ENCODE measurements at places on chromosomes 6 and 20.

- no peak for DNase-seq
Measured at GRCh38 chr6:47727391-47727790, 29.0 kb downstream of the ADGRF4 start.

GRCh38 chr6:24936641-24937317 lies 1.0 kb upstream of the RIPOR2 start:
- no peak for DNase-seq

GRCh38 chr6:5250911-5251310 lies 9.8 kb downstream of the LYRM4 start:
- DNase-seq: no peak

DNA sequence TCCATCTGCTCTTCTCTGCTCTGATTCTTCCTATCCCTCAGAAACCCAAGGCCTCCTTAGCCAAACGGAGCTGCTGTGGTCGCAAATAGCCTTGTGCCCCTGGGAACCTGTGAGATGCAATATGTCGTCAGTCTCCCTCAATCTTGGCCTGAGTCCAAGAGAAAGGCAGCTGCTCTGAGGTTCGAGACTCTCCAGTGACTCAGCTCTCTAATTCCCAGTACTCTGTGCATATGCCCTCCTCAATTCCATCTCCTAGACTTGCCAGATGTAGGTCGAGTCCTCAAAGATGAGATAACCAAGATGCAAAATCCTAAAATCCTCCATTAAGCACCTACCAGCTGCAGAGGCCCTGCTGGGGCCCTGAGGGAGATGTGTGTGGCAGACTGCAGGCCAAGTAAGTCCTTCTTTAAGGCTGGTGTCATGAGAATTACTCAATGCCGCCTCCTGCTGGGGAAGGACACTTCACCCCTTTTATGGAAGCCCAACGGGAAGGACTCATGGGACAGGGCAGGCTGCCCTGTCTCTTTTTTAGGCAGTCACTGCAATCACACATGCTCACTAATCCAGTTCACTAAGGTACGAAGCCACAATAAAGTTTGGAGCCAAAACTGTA lies 28.5 kb downstream of the C6orf15 start:
- DNase-seq: no peak

DNA sequence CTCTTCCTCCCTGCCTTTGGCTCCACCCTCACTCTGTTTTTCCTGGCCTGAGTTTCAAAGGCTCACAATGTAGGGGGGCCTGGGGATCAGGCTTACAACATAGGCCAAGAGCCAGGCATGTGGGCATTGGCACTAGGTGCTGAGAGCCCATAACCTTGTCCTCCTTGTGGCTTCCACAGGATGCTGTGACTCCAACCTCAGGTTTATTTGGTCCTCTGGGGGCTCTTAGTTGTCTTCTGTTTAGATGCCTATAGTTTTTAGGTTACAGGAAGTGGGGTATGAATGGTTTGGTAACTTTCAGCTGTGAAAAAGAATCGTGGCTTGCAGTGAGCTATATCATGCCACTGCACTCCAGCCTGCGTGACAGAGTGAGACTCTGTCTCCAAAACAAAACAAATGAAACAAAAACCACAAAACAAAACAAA lies 25.6 kb downstream of the MMP24 start:
- no peak for DNase-seq

DNA sequence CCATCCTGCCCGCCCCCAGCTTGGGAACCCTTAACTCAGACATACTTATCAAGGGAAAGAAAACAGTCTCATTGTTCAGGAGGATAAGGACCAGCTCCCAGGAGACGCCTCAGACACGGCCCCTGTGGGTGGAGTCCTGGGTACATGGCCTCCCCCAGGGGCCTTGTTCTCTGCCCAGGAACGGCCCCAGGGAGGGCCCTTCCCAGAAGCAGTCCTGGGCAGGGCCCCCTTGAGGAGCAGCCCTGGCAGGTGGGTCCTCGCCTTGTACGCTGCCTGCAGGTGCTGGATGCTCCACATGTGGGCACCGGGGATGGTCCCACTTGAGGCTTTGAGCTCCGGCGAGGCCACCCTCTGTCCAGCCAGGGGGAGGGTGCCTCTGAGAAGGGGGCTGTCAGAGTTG lies 4.5 kb upstream of the GATA5 start:
- no peak for DNase-seq

- peak; percentile 57 for DNase-seq
Measured at GRCh38 chr6:18122128-18123093, at the start of gene NHLRC1. TSS of gene NHLRC1 (minus strand) at chr6:18122677. CDS start at chr6:18122606, 71 bp downstream.

DNA sequence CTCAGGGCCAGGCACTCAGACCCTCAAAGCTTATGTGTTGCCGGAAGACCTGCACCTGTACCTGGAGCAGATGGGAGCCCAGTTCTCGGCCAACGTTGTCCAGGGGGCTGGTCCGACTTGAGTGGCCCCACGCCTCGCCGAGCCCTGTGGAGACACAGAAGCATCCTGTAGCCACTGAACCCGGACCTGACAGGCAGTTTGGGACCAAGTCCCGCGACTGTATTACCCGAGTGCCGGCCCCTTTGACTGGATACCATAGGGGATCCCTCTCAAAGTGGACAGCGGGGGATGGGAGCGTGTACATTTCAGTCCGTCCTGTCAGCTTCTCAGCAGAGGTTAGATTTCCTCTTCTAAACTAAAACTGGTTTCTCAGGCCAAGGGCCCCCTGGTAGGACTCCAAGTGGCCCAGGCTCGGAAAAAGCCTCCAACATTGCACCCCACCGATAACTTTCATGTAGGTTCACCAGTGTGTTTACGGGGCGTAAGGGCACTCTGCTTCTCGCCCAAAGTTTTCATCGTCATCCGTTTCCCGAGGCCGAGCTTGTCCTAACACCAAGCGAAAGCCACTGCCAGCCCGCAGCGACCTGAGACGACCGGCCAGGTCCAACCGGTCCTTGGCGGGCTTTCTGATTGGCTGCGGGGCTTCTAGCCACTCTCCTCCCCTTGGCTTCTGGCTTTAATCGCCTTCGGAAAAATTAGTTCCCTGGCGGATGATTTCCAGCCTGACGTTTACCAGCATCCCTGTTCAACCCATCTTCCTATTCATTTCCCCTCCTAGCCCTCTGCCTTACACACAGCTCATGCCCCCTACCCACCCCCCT lies 10.8 kb downstream of the SIM1 start:
- DNase-seq: no peak

GRCh38 chr6:47380251-47380650 lies 70.5 kb upstream of the TNFRSF21 start:
- DNase-seq: no peak

- DNase-seq: no peak
Measured at GRCh38 chr20:48425817-48426612, 401.8 kb downstream of the PREX1 start.

DNA sequence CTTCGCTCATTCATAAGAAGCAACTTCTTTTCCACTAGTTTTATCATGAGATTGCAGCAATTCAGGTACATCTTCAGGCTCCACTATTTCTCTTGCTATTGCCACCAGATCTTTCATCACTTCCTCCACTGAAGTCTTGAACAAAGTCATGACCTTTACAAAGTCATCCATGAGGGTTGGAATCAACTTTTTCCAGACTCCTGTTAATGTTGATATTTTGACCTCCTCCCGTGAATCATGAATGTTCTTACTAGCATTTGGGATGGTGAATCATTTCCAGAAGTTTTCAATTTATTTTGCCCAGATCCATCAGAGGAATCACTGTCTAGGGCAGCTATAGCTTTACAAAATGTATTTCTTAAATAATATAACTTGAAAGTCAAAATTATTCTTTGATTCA lies 1.5 kb downstream of the CENPQ start:
- no peak for DNase-seq

GRCh38 chr20:47610247-47610944 lies 108.7 kb downstream of the NCOA3 start:
- DNase-seq: peak; percentile 68

DNA sequence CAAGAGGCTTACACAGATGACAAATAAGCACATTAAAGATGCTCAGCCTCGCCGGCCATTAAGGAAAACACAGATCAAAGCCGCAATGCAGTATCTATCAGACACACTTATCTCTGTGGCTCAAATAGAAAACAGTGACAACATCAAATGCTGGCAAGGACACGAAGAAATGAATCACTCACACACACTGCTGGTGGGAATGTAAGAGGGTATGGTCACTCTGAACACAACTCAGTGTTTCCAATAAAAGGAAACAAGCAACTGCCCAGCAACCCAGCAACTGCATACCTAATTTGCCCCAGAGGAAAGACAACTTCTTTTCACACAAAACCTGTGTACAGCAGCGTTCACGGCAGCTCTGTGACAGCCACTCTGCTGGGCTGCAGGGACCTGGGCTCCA lies 155.8 kb downstream of the WDR27 start:
- no peak for DNase-seq

DNA sequence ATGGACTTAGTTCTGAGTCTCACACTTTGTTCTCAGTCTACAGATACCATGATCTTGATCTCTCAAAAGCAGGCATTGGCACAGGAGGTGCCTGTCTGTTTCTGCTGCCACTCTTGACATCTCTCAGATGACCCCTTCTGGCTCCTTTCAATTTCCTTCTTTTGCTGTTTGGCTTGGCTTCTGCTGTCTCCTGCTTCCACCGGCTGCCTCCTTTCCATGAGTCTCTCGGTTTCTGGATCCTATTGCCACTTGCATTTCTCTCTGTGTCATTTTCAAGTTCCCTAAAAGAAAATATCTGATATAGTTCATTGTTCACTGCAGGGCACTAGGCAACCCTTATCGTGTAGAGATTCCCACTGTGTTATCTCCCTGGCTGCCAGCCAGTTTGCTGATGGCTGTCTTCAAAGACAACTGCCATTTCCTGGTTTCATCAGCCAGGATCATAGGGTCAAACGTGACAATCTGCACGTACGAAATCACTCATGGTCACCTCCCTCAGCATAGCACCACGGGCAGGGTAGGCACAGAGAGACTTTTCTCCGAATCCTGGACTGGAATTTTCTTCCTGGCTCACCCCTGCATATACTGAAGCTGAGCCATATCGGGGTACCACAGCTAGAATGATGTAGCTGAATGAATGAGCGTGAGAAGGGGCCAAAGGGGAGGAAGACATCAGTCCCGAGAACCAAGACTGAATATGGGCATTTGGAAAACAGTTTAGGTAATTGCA lies 144.6 kb upstream of the TMEM170B start:
- DNase-seq: no peak

- no peak for DNase-seq
Measured at GRCh38 chr6:38555606-38556005, 84.1 kb downstream of the BTBD9 start.

All from activated CD8-positive, alpha-beta memory T cell treated with anti-CD3 and anti-CD28 coated beads for 1 hour (primary cell).